Thymus (tissue), 14 donors: ENCODE measurements at places on chromosomes 1 and 21.

DNA sequence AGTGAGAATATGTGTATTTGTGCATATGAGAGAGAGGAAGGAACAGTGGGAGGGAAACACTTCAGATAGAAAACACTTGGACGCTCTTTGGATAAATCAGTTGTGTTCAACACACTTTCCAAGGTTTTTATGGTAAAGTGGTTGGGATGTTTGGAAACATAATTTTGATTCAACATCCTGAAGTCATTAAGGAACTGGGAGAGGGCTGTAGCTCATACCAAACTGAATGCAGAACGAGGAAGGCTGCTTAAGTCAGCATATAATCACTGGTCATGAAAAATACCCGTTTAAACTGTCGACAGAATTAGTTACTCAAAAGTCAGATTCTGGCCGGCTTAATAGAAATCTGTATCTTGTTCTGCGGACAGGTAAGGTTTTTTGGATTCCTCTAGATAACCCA is 14.9 kb downstream of the LIX1L start:
- no peak for DNase-seq

- no peak for DNase-seq
Observed at GRCh38 chr21:39055167-39055767, 128.0 kb downstream of the PSMG1 start.

GRCh38 chr1:160101037-160101716 is 2.8 kb upstream of the IGSF8 start:
- peak; percentile 75 for DNase-seq

DNA sequence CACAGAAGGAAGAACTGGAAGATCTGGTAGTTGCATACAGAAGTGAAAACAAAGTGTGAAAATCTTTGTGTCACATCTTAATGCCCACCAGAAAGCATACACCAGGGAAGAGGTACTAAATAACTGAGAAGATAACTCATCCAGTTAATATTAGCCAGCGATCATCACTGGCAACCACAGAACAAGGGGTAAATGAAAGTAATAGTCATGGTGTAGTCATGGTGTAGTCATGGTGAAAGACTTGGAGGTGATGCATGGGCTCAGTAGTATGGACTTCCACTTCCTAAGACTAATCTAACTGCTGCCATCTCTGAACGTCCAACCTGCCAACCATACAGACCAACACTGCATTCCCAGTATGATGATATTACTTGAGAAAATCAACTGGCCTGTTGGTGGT is 481.2 kb upstream of the NR5A2 start:
- DNase-seq: no peak

DNA sequence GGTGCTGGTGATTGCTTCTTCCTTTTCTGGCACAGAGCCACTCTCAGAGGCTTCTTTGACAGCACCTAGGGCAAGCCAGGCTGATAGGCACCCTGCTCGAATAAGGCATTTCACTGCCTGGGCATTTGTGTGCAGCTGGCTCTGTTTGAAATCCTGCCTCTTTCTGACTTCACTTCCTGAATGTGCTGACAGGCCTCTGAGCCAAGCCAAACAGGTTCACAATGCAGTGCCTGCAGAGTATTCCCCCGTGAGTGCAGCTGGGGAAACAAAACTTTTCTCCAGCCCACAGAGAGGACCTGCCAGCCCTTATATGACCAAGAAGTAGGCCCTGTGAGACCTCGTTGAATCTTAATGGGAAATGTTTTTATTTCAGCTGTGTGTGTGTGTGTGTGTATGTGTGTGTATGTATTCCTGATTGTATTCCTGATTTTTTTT is 10.4 kb downstream of the JUN start:
- peak; percentile 69 for DNase-seq

DNA sequence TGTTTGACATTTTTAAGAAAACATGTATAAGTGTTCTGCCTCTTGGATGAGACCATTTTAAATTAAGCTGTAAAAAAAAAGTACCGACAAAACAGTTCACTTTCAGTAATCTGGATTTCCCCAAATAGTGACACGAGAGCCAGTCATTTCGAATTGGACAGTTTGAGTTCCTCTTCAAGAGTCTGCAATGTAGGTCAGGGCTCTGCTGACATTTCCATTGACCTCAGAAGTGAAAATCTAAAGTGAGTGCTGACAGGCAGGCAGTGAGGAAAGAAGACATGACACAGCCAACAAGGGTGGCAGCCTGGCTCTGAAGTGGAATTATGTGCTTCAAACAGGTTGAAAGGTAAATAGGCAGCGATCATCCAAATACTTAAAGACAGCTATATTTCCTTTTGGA is at the start of gene IL23R:
Gene IL23R, plus strand, starts transcription at position 259 of the 400 bp plus-strand sequence. CDS start 1,667 bp downstream, outside the sequence.
- no peak for DNase-seq

- no peak for DNase-seq
Observed at GRCh38 chr1:69123486-69123885, 444.2 kb upstream of the LRRC7 start.
